ENCODE measurements at places on chromosomes 5 and 9.

DNA sequence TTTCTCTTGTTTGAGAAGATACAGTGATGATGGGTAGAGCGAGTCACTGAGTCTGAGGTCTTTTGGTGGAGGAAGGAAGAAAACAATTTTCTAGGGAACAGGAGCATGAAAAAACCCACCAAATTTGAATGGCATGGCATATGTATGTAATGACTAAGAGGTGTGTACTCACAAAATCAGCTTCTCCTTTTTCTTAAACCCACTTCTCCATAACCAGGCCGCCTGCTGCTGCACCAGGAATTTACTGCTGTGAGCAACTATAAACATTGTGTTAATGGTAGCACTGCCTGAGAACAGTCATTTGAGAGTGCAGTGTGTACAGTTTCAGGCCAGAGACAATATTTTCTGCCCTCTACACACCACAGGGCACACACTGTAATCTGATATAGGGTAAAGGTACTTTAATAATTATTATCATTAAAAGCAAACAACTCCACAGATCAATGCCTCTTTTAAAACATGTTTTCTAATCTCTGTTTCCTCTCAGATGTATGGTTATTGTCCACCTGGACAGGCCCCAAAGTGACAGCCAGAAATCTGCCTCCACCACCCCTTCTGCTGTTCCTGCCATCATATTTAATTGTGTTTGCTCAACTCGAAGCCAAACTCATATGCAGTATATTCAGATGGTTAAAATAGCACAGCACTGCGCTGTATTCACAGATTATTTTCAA is 241.6 kb downstream of the KIAA0825 start:
- no peak for DNase-seq

DNA sequence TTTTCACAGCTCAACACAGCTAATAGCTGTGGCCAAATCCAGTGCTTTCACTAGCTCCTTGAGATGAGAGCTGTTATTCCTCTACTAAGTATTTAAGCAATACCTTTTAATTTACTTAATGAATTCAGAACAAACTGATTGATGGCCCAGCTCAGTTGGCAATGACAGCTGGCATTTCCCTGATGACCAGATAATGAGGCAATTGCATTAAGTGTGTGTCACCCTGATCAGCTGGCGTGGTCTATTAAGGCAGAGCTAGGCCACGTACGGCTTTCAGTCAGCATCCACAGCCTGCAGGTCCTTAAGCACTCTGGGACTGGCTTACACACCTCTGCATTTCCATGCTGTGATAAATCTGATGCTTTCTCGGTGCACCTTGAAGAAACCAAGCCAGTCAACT is 34.4 kb downstream of the TTLL11 start:
- no peak for DNase-seq

GRCh38 chr5:38905516-38905915 is 59.7 kb downstream of the OSMR start:
- no peak for DNase-seq

GRCh38 chr9:116933251-116933650 is 246.1 kb downstream of the TRIM32 start:
- no peak for DNase-seq

DNA sequence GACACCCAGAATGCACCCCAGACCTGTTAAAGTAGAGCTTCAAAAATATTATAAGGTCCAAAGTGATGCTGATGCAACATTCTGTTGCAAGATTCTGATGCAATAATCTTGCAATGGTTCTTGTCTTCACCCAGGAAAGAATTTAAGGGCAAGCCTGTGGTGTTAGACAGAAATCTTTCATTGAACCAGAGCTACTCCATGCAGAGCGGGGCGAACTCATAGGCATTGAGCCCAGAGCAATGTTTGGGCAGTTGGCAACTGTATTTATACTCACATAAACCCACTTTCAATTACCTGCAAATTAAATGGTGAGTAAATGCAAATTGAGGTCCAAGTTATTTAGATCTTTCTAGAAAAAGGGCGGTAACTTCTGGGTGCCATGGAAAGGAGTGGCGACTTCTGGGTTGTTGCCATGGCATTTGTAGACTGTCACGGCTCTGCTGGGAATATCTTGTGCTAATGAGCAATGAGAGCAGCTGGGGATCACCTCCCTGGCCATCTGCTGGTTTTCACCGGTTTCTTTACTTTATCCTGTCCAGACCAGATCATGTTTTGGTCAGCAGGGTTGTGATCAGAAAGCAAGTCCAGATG is 163.4 kb downstream of the ICE1 start:
- no peak for DNase-seq

- no peak for DNase-seq
These were observed 20.6 kb upstream of the COL5A1 start for GRCh38 chr9:134620751-134621557.

DNA sequence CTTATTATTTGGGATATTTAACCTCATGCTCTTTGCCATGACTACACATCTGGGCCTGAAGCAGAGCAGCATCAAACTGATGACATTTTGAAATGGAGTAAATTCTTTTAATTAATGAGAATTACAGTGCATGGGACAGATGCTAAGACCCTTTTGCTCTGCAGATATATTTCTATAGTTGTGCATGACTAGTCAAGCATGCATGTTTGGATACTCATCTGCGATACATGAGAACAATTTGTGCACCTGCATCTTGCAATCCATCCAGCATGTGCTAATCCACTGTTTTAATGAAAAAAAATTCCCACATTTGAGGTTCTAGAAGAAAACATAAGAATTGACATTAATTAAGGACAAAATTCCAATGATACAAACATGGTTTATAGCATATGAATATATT is 1047.6 kb upstream of the ACO1 start:
- DNase-seq, result no peak

- DNase-seq, result no peak
These were observed 12.2 kb downstream of the LCN12 start for GRCh38 chr9:136964171-136964689.

DNA sequence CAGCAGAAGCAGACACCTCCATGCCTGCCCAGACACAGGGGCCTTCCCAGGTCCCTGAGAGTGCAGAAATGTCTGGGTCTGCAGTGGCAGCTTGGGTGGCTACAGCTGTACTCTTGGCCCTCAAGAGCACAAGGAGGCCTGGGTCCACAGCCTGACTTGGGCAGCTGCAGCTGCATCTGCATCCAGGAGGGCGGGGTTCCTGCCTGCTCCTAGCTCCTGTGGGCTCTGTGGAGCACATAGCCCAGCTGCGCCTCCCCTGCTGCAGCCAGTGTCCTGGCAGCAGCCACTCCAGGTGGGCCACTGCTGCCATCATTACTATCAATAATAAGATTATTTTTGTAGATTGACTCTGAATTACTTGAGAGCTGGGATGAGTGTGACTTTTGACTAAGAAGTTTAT is 162.0 kb upstream of the PTCH1 start:
- DNase-seq, result no peak

GRCh38 chr5:76960004-76960625 is 7.3 kb downstream of the CRHBP start:
- no peak for DNase-seq

DNA sequence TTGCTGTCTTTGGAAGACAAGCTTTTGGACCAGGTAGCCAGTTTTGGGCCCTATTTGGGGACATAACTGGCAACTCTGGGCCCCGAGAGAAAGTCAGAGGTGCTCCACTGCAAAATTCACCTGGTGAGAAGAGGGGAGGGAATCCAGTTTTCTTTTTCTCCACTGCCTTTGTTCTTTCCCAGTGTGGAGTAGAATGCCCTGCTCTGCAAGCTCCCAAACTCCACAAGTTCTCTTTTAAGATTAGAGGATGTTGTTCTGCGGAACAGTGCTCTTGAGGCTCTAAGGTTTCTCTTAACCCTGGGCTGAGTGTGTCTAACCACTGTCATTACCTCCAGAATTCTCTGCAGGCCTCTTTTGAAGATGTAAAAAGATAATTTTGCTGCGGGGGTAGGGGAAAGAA is 25.3 kb downstream of the MACIR start:
- DNase-seq, result no peak

- DNase-seq, result no peak
These were observed 11.9 kb downstream of the LPCAT1 start for GRCh38 chr5:1511651-1512540.

- no peak for DNase-seq
These were observed 41.4 kb upstream of the DNAH5 start for GRCh38 chr5:13985731-13986418.

GRCh38 chr9:135926402-135927194 is 19.3 kb upstream of the CAMSAP1 start:
- DNase-seq, result peak; percentile 14

DNA sequence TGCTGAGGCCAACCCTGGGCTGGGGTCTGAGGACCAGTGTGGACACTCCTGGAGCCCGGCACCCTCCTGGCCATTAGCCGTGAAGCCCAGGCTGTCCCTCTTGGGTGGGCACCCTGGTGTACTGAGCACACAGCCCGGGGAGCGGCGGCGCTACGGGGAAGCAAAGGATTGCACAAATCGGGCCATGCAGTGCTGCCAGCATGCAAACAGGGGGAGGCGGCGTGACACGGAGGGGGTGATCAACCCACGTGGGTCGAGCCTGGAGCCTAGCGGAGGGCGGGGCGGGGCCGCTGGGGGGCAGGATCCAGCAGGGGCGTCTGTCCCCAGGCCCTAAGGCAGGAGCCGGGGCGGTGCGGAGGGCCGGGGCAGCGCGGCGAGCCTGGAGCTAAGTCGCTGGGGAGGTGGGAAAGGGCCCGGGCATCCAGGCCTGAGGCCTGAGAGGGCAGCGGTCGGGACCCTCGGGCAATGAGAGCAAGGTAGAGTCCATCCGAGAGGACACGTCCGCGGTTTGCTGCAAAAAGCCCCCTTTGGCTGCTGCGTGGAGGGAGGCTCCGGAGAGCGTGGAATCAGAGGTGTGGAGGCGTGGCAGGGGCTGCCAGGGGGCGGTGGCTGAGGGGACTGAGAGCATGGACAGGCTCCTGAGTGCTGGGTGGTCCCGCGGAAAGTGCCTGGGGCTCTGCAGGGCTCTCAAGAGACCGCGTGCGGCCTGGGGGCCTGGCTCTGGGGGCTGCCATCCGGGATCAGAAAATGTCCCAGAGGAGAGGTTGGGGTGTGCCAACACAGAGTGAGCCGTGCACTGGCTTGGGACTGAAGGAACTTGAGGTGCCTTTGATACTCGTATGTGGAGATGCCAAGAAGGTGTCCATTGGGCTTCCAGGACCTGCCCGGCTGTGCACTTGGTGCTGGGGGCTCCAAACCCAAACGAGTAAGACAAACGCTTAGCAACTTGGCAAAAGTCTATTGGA is 94.2 kb downstream of the BARX1 start:
- DNase-seq, result no peak

DNA sequence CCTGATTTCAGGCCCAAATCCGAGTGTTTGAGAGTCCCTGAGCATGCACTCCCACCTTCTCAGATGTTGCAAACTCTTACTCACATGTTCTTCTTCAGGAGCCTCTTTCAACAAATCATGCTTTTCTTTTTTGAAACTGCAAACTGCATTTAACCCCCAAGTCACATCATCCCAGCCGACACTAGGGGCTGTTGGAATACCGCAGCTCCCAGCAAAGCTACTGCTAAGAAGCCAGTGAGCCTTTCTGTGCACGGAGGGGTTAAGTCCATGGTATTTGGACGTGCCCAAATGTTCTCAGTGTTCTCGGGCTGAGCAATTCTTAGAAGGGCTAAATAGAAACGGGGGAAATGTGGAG is 282.9 kb downstream of the NFIB start:
- no peak for DNase-seq

DNA sequence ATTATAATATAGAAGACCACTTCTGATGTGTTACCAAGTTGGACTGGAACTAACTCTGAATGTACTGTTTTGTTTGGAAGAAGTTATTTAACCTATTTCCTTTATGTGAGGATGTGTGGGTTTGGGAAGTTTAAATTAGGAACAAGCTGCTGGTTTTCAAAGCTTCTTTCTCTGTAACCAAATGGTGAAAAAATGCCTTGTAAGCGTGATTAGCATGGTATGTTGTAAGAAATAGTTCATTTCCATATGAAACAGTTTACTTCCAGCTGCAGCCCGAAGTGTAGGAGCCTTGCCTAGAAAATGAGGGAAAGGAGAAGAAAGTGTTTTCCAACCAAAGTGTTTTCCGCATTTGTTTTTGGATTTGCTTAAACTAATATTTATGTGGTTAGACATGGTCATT is 36.0 kb downstream of the TTC1 start:
- no peak for DNase-seq

DNA sequence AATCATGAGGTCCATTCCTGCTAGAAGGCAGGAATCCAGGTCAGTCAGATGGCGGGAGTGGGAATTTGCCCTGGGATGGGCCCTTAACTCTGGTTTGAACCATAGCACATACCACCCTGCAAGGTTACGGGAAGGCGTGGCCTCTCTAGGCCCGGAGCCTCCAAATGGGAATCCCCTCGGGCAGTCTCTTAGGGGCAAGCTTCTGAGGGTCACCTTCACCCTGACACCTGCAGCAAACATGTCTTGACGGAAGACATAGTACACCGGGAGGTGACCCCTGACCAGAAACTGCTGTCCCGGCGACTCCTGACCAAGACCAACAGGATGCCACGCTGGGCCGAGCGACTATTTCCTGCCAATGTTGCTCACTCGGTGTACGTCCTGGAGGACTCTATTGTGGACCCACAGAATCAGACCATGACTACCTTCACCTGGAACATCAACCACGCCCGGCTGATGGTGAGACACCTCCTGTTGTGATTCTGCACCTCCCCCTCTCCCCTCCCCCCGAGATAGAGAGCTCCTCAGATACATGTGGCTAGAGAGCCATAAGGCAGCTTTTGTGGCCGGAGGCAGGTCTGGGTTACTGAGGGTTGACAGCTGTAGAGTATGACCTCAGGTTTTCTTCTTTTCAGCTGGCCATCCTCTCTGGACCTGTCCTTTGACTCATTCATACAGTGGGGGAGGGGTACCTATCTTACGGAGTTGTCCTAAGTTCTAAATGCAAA is 957 bp downstream of the PRELID1 start:
- DNase-seq, result no peak

DNA sequence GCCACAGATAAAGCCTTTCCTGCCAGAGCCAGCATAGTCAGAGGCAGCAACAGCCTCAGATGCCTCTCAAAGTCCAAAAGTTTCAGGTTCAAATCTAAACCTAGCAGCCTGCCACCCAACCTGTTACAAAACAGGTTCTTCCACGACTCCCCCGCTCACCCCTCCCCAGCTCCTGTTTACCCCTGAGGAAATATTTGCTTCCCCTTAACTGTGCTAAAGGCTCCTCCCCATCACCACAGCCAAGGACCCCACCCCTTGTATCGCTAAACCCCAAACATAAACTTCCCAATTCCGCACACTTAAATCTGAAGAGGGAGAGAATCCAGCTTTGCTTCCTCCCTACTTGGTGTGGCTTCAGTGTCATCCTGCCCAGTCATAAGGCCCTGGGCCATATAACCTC is 15.4 kb upstream of the VDAC1 start:
- no peak for DNase-seq

GRCh38 chr9:136052991-136053756 is 41.9 kb downstream of the NACC2 start:
- no peak for DNase-seq

DNA sequence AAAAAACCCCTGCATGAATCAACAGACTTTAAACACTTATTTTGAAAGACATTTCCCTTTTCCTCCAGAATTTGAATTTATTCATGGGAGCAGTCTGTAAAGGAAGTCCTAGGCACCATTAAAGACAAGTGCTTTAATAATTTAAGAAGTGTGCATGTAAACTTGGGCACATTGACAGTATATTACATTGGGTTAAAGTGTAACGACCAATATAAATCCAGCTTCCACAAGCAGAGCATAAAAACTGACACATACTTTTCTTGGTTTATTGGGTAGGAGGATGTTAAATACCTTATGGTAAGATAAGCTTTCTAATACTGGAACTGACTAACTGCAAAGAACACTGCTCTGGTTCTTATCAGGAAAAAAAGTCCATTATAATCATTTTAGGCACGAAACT is 1.2 kb upstream of the ENTREP1 start:
- no peak for DNase-seq

- peak; percentile 91 for DNase-seq
These were observed at the start of gene SUB1 for GRCh38 chr5:32585446-32586275. TSS of gene SUB1 (plus strand) at chr5:32585557. CDS start at chr5:32588513, 2,956 bp downstream.
